ENCODE measurements at places on chromosomes 13 and 19. TPM values are rescaled to one million over a fixed set of nuclear protein-coding genes. Genes with fewer than 3 reads are reported as not detected.

Gene ZNF71
- total RNA-seq: 2.0 TPM

Gene ZNF432
- 7.8 TPM for total RNA-seq

Gene DACH1
- 1.2 TPM for total RNA-seq

Gene SPHK2
- total RNA-seq: 8.2 TPM

Gene ZNF835
- total RNA-seq: 0.86 TPM

Gene NCAN
- total RNA-seq: 0.06 TPM

Gene SMAD9
- 1.2 TPM for total RNA-seq

Gene S1PR4
- 0.92 TPM for total RNA-seq

Gene TFPT
- 4.4 TPM for total RNA-seq

Gene GRK1
- not detected for total RNA-seq

Gene CRX
- not detected for total RNA-seq

GRCh38 chr13:95411428-95412040 is 110.3 kb upstream of the ABCC4 start:
- DNase-seq: no peak

DNA sequence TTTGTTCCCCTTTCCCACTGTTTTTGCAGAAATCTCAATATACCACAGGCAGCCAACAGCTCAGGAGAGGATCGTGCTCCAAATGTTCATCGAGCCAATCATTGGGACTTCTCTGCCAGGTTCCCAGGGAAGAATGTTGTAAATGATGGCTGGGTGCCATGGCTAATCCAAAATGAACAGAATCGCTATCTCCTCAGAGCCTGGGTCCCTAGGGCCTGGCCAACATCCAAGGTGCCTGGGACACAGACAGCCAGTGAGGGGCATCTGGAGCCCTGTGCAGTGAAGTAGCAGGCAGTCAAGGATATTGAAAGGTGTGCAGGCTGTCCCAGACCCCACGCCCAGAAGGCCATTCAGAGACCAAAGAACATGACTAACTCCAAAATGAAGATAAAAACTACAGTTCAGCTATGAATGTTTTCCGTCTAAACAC is 37.8 kb downstream of the BRD4 start:
- DNase-seq: no peak

DNA sequence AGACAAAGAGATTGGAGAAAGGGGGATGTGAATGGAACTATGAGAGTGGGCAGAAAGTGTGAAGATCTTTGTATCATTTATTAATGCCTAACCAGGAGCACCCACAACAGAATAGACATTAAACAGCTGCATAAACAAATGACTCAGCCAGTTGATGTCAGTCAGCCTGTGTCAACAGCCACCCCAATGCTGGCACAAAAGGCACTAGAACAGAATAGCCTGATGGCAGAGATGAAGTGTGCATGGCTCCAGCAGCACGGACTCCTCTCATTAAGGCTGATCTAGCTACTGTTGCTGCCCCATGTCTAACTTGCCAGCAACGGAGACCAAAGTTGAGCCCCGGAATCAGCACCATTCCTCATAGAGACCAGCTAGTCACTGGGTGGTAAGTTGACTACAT is 7.8 kb downstream of the CPB2 start:
- DNase-seq: no peak

GRCh38 chr13:20728579-20729311 is 25.2 kb downstream of the IL17D start:
- DNase-seq: no peak

DNA sequence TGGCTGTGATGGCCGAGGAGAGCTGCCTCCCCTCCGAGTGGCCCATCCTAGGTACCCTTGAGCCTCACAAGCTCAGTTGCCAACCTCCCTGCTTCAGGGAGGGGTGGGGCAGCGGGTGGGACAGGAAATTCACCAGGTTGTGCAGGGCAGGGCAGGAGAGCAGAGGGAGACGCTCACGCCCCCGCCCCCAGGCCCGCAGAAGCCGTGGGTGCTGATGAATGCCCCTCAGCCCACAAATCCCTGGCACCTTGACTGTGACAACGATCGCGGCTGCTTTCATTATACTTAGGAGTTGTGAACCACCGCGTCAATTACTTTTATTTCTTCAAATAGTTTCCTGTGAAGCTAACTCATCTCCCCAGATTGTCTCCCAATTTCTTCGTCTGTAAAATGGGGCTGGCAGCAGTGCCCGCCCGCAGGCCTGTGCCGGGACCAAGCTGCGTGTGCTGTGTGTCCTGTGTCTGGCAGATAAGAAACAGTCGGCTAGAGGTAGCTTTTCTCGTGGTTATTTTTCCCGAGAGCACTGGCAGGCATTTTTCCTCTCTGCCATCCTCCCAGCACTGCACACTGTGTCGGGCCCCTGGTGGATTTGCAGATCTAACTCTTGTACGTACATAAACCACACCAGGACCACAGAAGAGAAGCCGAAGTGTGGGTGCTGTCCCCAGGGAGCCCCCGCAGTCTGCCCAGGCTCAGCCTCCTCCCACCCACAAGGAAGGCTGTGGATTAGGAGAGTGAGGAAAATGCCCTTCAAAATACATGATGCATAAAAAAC is 7.9 kb upstream of the RASA3 start:
- no peak for DNase-seq

DNA sequence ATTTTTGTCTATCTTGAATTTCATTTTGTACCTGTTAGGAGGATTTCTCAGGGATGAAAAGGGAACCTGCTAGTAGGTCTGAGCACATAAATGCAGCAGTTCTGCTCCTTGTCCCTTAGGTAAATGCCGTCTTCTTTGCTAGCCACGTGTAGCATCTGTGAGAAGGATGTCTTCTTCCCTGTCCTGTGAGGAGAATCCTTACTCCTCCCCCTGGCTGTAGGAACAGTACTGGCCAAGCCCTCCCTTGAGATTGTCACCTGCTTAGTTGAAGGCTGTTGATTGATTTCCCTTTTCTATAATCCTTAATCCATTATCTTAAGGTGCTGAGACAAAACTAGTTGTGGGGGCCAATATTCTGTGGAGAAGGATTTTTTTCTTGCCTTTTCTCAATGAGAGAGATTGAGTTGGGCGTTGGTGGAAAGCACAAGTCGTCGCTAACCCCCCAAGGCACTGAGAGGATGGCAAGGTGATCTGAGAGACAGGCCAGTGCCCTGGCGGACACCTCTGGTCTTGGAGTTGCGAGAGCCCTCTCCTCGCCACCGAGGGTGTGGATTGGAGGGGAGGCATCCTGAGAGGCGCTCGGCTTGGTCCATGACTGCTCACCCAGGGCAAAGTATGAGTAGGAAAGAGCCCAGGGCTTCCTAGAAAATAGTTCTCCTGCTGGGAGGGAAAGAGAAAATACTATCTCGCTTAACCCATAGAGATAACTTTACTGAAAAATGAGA is 216.7 kb downstream of the ATP8A2 start:
- DNase-seq: no peak
